ENCODE measurements at places on chromosomes 4 and X.
A peak's percentile ranks its signal among the peaks of the same experiment; 100 is the strongest.

DNA sequence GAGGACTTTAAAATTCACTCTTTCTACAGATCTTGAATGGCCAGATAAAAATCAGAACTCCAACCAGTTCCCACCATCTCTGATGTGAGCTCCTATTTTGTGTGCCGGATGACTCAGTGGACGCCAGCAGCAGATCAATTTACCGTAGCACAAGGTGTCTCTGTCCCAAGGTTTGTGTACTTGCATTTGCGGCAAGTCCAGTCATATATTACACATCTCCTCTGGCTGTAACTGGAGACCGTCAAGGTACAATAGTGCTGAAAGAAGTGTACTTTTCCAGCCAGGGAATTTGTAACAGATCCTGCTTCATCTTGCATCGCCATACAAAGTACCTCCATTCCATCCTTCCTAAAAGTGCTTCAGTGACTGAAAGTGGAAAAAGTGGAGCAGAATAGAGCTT lies 108.2 kb upstream of the SORBS2 start:
- no peak for DNase-seq

- DNase-seq, result no peak
These were observed 80.5 kb downstream of the CASP3 start for GRCh38 chr4:184568770-184569169.

DNA sequence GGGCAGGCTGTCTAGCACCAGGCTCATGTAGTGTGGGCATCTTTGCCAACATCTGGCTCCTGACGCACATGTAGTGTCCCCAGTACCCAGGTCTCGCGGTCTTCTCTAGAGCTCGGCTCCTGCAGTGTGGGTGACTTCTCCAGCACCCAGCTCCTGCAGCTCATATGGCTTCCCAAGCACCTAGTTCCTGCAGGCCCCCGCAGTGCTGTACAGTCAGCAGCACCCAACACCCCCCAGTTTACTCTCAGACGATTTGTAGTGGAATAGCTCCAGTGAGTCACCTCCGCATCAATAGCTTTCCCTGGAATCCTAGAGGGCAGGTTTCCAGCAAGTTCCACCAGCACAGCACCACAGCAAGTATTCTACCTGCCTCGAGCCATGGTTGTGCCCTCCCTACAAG lies 30.9 kb downstream of the ZNF41 start:
- DNase-seq, result no peak

- no peak for DNase-seq
These were observed 591.8 kb upstream of the CPEB2 start for GRCh38 chr4:14410516-14410915.

GRCh38 chr4:129900430-129900953 lies 804.5 kb downstream of the C4orf33 start:
- DNase-seq, result peak; percentile 89

DNA sequence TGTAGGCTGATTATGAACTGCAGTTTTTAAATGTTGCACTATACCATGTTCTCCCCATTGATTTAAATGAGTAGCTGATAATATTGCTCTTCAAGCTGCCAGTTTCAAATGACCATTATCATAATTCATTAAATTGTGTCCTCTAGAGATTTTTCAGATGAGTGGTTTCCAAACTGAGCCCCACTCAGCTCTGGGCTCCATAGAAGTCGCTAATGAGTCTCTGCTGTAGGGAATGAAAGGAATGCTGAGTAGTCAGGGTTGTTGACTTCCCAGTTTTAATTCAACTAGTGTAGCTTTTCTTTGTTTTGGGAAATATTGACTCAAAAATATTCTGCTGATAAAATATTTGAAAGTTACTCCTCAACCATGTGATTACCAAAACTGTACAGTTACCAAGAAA lies 1081.1 kb downstream of the ARAP2 start:
- no peak for DNase-seq

DNA sequence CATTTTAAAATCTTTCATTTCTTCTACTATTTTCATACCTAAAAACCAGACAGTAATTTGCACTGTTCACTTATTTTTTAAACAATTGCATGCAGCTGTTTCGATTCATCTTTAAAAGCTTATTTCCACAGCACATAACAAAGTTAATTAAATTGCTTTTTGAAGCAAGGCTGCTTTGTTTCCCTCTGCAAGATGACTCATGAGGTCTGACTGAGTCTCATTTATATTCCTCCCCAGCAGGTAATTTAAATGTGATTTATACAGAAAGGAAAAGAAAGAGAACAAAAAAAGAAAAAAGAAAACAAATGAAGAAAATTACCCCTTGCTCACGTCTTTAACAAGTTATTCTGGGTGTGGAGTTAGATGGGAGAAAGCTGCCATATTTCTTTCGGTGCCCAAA lies 22.8 kb downstream of the VMA21 start:
- DNase-seq, result no peak

DNA sequence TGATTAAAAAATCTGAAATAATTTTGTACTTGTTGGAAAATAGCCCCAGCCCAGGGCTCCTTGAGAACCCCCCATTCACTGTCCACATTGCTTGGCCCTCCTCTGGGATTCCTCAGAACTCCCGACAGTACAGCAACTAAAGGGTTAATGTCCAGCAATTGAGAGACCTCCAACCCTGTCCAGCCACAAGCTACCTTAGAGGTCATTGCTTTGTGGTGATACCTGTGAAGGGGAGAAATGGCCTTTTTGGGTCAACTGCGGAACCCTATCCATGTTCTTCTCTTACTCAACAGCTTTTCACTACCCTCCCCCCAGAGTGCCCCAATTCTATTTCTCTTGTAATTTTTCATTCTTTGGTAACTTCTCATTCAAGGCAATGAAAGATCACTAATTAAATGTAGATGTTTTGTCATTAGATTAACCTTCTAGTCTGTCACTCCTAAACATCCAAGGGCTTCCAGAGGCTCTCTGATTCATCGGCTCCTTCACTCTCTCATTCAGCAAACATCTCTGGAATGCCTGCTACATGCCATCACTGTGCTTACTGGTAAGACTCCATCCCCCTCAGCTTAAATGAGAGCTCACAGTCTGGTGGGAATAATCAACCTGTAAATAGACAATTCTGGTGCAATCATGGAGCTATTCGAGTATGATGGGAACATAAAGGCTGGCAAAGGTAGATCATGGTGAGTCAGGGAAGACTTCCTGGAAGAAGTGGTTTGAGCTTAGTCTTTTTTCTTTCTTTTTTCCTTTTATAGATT lies 241.4 kb upstream of the PGRMC2 start:
- DNase-seq, result no peak

GRCh38 chr4:87152310-87153041 lies 67.9 kb downstream of the KLHL8 start:
- DNase-seq, result no peak
